ENCODE measurements at places on chromosomes 11 and 22.

DNA sequence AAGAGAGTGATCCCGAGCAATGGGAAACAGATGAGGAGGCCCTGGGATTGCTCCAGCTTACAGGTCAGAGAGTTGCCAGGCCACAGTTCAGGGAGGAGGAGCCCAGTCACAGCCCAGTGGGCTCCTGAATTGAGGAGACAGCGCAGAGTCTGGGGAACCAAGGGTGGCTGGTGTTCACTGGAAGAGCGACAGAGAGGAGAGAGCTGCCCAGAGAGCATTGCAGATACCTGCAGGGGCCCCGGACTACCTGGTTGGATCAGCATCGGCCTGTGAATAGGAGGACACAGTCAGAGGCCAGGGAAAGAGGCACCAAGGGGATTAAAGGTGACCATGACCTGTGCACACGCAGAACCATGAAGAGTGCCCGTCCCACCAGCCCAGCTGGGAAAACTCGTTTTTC, 648.6 kb downstream of the TBC1D22A start:
- no peak for DNase-seq

- DNase-seq: no peak
Observed at GRCh38 chr11:1520209-1520662, 33.7 kb upstream of the MOB2 start.

DNA sequence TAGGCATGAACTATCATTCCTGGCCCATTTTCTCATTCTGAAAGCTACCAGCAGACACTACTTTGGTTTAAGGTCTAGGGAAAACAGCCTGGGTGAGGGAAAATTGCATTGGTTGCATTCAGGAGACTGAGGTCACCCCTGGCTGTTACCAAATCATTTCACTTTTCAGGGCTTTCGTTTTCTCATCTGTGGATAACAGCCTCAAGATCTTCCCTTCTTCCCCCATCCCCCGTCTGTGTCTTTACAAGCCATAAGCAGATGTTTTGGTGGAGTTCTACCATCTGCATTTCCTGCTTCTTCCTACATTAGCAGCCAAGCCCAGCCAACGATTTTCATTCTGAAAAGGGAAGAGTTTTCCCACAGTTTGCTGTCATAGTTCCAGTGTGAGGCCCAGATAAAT, 130.4 kb downstream of the HIPK3 start:
- no peak for DNase-seq

GRCh38 chr11:17531636-17532113, 12.5 kb downstream of the USH1C start:
- peak; percentile 30 for DNase-seq

DNA sequence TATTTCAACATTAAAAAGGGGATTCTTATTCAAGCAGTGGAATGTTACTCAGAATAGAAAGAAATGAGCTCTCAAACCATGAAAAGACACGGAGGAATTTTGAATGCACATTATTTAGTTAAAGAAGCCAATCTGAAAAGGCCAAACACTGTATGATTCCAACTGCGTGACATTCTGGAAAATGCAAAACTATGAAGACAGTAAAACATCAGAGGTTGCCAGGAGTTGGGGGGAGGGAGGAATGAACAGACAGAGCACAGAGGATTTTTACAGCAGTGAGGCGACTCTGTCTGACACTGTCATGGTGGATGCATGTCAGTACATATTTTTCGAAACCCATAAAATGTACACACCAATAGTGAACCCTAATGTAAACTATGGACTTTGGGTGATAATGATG, 22.9 kb upstream of the THY1 start:
- DNase-seq: no peak

Measured in H54 (cell line).